ENCODE measurements at places on chromosomes 3 and 15. TPM values are rescaled to one million over a fixed set of nuclear protein-coding genes. Genes with fewer than 3 reads are reported as not detected.

CCR3 gene
- total RNA-seq, result not detected

TRH gene
- not detected for total RNA-seq

SH2D7 gene
- not detected for total RNA-seq

ISG20 gene
- total RNA-seq, result 2.2 TPM

SLC24A5 gene
- total RNA-seq, result not detected

KBTBD12 gene
- not detected for total RNA-seq

SOX14 gene
- total RNA-seq, result not detected

RTP1 gene
- not detected for total RNA-seq

SMAD6 gene
- 7.7 TPM for total RNA-seq

ITIH1 gene
- total RNA-seq, result not detected

IL5RA gene
- total RNA-seq, result not detected

WNT7A gene
- not detected for total RNA-seq

ARGFX gene
- not detected for total RNA-seq

HHLA2 gene
- total RNA-seq, result not detected

ERICH6 gene
- under 0.01 TPM for total RNA-seq

POLQ gene
- 4.4 TPM for total RNA-seq

ARHGAP31 gene
- total RNA-seq, result 1.8 TPM

ROPN1B gene
- not detected for total RNA-seq

FAM107A gene
- not detected for total RNA-seq

WDR49 gene
- total RNA-seq, result 0.20 TPM

DUOXA2 gene
- not detected for total RNA-seq

PGBD4 gene
- 1.8 TPM for total RNA-seq

ADIPOQ gene
- not detected for total RNA-seq

RHOV gene
- total RNA-seq, result not detected

TMEM45A gene
- total RNA-seq, result 20.7 TPM

RBP2 gene
- total RNA-seq, result not detected

ANO10 gene
- 25.6 TPM for total RNA-seq

DPP8 gene
- total RNA-seq, result 26.1 TPM

SLC6A6 gene
- 12.1 TPM for total RNA-seq

RPP25 gene
- 13.6 TPM for total RNA-seq

RTP3 gene
- not detected for total RNA-seq

GOLGA6L4 gene
- total RNA-seq, result 0.78 TPM

CLSTN2 gene
- 0.37 TPM for total RNA-seq

C3orf80 gene
- total RNA-seq, result 0.20 TPM

CHCHD4 gene
- 17.4 TPM for total RNA-seq

CCDC80 gene
- 87.8 TPM for total RNA-seq

SLC27A2 gene
- total RNA-seq, result under 0.01 TPM

IL12A gene
- 3.5 TPM for total RNA-seq

SNURF gene
- 5.9 TPM for total RNA-seq

GABRA5 gene
- total RNA-seq, result not detected

PLSCR2 gene
- not detected for total RNA-seq

MORC1 gene
- not detected for total RNA-seq

HCLS1 gene
- 1.8 TPM for total RNA-seq

SYNPR gene
- not detected for total RNA-seq

PSMA4 gene
- total RNA-seq, result 180 TPM

GOLGA8R gene
- 1.2 TPM for total RNA-seq

TMCO5A gene
- not detected for total RNA-seq

SERPINI2 gene
- not detected for total RNA-seq

CNTN6 gene
- not detected for total RNA-seq

DCBLD2 gene
- total RNA-seq, result 310 TPM

GCNT3 gene
- total RNA-seq, result 0.39 TPM

GOLGA8T gene
- not detected for total RNA-seq

CEP63 gene
- total RNA-seq, result 7.3 TPM

C3orf22 gene
- not detected for total RNA-seq

CHRD gene
- 0.20 TPM for total RNA-seq

Data from subcutaneous preadipocyte (primary cell).